ENCODE measurements at places on chromosomes 7 and 10.

- no peak for DNase-seq
Measured at GRCh38 chr7:82056282-82056681, 286.4 kb upstream of the HGF start.

DNA sequence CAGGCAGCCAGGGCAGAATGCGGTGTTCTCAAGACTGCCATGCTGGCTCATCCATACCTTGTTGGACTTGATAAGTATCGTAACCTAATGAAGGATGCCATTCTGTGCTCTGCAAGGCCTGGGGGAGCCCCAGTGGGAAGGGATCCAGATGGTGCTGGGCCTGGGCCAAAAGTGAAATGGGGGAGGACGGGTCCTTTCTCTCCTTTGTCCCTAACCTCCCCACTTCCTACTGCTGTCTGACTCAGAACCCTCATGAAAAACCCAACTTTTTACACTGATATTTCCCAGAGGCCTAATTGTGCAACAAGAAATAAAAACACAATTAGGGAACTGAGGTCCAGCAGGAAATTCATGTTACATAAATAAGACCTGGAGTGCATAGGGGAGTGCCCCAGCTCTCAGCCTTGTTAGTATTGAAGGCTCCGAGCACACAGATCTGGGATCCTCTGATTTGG is 193.7 kb upstream of the SVIL start:
- no peak for DNase-seq

DNA sequence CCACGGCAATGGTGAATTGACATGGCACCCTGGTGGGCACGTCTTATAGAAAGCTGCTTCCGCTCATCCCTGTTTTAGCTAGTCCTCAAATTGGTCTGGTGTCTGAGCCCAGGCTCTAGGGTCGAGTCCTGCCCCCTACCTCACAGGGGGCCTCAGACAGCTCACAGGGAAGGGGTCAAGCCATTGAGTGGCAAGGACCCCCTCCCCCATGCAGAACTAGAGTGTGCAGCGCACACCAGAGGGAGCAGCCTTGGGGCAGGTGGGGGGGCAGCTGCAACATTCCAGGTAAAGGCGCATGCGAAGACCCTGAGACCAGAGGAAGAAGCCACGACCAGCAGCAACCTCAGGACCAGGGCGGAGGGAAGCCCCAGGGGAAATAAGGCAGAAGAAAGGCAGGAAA is 240.4 kb upstream of the PPP2R2D start:
- DNase-seq = no peak

GRCh38 chr10:30816159-30816819 is 186.7 kb upstream of the LYZL2 start:
- DNase-seq = no peak

GRCh38 chr7:98038321-98038720 is 48.3 kb upstream of the OCM2 start:
- no peak for DNase-seq

DNA sequence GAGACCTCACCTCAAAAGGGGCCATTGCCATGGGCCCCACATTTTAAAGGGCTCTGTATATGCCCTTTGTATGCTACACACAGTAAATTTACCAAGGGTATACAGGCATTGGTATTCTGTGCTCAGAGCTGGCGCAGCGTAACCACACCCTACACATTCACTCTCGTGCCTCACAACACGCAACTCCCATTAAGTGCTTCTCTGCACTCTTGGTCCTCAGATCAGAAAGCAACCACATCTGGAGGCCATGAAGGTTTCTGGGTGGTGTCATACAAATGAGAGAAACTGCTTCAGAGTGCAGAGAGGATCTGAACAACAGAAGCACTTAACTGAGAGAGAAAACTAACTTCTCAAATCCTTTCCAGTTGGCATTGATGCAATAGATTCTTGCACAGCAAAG is 9.4 kb upstream of the CACUL1 start:
- no peak for DNase-seq

- DNase-seq = peak; percentile 43
Measured at GRCh38 chr10:68348265-68348741, 15.6 kb upstream of the PBLD start.

GRCh38 chr7:141160246-141160860 is 86.5 kb downstream of the TMEM178B start:
- no peak for DNase-seq

DNA sequence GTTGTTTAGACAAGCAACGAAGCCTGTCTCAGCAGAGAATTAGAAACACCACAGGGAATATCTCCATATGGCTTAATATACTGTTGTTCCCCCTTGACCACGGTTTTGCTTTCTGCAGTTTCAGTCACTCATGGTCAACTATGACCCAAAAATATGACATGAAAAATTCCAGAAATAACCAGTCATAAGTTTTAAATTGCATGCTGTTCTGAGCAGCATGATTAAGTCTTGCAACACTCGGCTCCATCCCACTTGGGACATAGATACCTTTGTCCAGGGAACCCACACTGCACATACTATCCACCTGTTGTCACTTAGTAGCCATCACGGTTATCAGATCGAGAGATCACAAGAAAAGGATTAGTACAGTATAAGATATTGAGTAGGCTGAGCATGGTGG is 60.7 kb upstream of the FOXK1 start:
- DNase-seq = no peak

DNA sequence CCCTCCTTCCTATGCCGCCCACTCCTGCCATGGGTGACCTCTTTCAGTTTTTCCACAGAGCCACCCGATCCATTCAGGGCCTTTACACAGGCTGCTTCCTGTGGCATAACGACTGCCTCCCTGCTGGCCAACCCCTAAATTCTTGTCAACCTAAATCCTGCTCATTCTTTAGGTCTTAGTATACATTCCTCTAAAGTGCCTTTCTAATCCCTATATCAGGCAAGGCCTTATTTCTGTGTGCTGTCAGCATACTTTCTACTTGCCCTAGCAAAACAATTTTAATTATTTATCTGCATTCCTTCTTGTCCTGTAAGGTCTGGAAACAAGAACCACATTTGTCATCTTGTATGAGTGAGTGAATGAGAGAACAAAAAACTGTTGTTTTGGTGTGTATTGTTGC is 132.4 kb downstream of the DNAH11 start:
- no peak for DNase-seq

DNA sequence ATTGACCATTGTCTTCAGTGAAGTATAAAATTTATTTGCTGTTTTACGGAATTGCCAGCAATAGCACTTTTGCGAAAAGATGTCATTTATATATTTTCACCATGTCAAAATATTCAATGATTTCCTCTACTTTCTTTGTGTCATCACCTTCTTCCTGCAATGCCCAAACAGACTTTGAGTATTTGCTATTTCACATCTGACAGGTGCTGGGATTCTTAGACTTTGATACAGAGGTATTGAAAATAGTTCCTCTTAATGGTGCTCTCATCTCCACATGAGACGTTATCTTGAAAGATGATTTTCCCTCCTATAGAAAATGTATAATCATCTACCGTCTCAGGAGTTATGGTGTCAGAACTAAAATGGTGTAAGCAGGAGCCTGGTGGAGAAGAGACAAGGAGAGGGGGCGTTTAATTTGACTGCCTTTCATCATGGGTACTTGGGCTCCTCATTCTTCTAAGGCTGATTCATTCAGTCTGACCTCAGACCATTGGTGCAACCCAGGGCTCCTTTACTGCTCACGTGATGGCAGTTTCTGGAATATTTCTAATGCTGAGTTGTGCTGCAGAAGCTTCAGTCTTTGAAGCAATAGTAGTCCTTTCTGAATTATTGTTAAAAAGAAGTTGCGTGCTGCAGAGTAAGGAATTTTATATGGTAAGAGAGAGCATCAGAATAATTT is 404.6 kb downstream of the PHTF2 start:
- no peak for DNase-seq

- DNase-seq = no peak
Measured at GRCh38 chr7:17307558-17307957, 9.1 kb downstream of the AHR start.

DNA sequence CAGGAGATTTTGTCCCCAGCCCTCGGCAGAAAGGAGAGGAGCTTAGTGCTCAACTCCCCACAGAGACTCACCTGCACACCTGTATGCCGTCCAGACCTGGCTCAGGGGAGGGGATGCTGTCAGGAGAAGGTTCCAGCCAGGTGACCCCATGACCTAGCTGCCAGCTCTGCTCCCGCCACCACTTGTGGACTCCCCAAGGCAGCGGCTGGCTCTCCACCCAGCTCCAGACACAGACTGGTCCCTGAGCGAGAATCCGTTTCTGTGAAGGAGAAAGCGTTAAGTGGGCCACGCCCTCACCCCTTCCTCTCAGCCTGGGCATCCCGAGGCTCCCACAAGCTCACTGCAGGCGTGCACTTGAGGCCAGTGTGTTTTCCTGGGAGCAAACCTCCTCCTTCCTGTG is 76.4 kb downstream of the RGS10 start:
- DNase-seq = no peak

- no peak for DNase-seq
Measured at GRCh38 chr7:128961030-128961659, 23.4 kb downstream of the IRF5 start.

DNA sequence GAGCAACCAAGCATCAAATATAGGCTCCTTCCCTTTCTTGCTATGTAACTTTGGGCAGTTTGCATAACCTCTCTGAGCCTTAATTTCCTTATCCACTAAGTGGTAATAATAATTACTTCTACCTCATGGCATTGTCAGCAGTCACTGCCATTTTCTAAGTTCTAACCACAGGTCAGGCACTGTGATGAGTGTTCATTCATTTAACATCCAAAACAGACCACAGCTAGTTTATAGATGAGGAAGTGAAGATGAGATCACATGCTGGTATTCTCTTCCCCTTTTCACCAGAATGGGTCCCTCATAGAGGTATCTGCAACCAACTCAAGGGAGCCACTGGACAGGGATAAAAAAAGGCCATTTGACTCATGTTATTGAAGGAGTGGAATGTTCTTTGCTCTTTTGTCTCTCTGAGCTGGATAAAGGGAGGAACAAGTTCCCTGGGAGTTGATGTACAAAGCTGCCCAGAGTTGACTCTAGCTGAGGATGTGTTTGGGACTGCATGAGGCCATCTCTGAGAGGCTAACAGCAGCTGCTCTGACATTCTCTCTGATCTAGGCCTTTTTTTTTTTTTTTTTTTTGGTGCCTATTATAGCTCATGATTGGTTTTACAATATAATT is 65.0 kb downstream of the DNAJC12 start:
- no peak for DNase-seq

GRCh38 chr7:13042605-13043236 is 355.3 kb downstream of the ARL4A start:
- no peak for DNase-seq

DNA sequence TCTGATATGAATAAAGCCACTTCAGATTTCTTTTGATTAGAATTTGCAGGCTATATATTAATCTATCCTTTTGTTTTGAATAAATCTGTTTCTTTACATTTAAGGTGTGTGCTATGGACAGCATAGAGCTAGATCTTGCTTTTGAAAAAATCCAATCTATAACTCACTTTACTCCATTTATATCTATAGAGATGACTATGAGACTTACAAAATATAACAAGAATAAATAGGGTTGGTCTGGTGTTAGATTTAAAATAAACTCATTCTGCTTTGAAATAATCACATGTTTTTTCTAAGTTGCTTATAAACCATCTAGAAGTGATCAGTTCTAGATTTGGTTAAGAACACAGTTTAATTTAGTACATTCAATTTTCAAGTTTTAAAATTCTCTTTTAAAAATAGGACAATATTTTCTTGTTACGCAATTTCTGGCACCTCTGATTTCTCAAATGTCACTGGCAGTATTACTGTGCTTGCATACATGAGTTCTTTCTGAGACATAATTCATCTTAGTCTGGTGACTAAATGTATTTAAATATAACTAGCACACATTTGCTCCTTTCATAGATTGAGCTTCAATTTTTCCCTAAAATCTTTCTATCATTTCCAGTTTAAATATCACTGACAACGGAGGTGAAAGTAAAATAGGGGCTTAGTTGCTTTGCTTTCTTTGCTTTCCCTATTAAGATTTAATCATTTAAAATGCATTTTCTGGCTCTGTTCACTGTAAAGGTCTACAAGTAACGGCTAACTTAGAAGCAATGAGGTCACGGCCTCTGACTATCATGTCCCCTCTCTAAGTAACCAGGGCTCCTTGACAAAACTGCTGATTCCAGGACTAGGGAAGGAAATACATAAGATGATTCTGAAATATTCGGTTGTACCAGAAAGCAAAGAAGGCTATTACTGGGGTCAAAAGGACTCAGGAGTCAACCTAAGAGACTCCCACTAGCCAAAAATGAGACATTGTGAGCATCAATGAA is 89.3 kb downstream of the ICA1 start:
- DNase-seq = no peak

GRCh38 chr7:149625340-149625946 is 127.8 kb upstream of the ZNF746 start:
- DNase-seq = peak; percentile 73

All from activated T-cell treated with anti-CD3 and anti-CD28 coated beads, Interleukin-2, amount 50 U/mL, for 24 hours (primary cell).